NCI-H774 (cell line): ENCODE measurements at places on chromosomes 1 and 21.

- DNase-seq = no peak
Observed at GRCh38 chr1:184686540-184686939, 68.1 kb downstream of the EDEM3 start.

DNA sequence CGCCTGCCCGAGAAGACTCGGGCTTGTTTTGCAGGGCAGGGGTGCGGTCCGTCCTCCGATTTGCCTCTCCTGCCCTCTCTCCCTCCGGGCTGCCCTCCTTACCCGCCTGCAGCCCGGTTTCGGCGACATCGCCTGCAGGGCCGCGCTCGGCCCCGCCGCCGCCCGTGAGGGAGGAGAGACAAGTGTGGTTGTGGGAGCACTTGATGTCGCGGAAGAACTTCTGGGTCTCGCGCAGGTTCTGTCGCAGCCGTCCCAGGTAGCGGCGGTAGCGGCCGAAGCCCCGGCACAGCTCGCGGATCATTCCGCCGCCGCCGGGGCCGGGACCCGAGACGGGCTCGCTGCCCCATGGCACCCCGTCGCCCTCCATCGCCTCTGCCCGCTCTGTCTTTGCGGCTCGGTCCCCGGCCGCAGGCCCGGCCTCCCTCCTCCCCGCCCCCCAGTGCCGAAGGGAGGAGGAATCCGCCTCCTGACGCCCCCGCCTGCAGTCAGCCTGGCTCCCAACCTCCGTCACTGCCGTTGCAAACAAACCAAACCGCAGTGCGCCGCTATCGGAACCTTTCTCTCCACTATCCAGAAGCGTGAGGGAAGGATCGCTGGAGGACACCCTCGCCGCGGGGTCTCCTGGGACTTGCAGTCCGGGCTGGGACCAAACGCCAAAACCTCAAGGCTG is at the start of gene DSTYK:
DSTYK (minus strand) TSS at position 534 of the 670 bp plus-strand sequence; CDS start at position 367, 167 bp downstream.
- peak; percentile 94 for DNase-seq

DNA sequence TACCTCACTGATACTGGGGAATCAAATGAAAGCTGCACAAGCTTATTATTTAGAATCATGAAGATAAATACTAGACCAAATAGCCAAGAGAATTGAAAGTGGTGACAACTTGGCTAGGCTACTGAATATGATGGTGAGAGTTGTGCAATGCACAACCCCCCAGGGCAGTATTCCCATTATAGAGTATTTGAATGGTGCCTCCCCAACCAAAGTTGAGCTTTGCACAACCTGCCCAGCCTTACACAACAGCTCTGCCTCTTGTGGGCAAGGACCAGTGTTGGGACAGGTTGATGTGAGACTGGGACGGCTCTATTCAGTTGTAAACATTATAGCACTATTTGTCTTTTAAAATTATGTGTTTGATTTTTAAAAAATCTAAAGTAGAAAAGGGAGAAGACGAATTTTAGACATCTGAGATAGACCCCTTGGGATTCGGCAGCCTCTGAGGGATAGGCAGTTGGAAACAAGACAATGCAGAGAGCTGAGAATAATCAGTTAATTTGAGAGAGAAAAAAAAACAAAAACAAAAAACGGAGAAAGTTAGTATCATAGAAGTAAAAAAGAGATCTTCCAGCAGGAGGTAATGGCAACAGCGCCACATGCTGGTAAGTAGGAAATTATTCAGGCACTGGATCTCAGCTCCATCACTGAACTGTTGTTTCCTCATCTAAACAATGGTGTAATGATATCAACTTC is 91.0 kb upstream of the KCNA3 start:
- peak; percentile 51 for DNase-seq

DNA sequence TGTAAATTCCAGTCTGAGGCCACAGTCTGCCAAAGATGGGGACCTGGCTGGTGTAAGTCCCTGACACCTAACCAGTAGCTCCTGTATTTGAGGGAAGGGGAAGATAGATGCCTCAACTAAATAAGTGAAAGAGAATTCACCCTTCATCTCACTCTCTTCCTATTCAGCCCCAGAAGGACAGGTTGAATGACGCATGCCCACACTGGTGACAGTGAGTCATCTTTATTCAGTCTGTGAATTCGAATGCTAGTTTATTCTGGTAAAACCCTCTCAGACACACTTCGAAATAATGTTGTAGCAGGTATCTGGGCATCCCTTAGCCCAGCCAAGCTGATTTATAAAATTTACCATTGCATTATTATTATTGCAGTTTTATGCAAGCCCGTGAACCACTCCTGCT is 617.0 kb upstream of the PRMT6 start:
- no peak for DNase-seq

DNA sequence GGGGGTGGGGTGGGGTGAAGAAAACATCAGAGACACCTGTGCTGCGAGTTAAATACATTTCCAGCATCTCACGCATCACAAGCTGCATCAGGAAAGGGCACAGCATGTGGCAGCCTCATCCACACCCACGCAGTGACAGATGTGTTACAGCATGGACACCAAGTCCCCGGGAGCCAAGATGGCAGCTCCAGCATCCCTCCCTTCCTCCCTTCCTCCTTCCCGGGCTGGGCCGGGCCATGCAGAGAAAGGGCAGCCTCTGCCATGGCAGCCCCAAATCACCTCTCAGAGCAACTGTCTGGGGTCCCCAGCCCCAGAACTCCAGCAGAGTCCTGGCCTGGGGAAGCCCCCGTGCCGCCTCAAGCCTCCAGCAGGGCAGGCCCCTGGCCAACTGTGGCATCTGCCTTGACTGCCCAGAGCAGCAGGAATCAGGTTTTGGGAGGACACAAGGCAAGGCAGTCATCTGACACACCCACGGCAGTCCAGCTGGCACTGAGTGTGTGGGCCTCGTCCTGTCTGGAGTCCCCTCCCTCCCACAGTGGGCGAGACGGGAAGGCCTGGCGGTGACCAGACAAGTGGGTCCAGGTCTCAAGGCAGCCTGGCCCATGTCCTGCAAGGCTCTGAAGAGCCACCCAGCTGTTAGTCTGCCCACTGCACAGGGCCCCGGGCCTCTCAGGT is 6.2 kb downstream of the SMIM1 start:
- DNase-seq = no peak

- DNase-seq = peak; percentile 55
Observed at GRCh38 chr21:36698981-36699545, at the start of gene SIM2. TSS of gene SIM2 (plus strand) at chr21:36699115. CDS start at chr21:36699747, 632 bp downstream.

DNA sequence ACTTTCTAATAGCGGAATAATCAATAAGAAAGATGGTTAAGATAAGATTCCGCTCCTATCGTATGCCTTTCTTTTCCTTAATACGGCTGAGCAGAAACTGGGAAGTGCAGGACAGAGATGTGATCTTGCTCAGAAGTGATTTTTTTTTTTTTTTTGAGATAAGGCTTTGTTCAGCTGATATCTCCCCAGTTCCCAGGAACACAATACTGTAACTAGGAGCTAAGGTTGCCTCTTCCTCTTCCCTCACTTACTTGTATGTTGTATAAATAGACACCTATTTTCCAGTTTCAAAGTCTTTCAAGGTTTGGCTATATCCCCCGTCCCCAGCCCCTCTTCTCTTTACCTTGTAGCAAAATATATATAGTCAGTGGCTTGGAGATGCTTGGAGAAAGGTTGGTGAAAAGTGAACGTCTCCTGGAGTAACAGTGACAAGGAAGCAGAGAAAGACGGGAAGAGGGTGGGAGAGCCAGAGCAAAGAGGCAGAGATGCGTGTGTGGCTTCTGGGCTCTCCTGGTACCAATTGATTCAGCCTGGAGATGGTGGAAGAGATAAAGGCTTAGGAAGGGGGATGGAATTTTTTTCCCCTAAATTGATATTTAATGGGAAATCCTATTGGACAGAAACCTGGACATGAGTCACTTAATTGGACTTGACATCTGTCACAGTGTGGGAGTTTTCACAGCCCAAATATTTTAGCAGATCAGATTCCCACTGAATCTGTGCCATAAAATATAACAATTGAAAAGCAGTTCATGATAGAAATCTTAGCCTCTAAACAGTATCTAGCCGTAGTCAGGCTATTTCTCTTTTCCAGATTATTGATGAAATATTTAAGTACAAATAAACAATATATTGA is at the start of gene NHLH2:
NHLH2 (minus strand) TSS at position 522 of the 856 bp plus-strand sequence. CDS start 2,754 bp downstream, outside the sequence.
- DNase-seq = no peak

DNA sequence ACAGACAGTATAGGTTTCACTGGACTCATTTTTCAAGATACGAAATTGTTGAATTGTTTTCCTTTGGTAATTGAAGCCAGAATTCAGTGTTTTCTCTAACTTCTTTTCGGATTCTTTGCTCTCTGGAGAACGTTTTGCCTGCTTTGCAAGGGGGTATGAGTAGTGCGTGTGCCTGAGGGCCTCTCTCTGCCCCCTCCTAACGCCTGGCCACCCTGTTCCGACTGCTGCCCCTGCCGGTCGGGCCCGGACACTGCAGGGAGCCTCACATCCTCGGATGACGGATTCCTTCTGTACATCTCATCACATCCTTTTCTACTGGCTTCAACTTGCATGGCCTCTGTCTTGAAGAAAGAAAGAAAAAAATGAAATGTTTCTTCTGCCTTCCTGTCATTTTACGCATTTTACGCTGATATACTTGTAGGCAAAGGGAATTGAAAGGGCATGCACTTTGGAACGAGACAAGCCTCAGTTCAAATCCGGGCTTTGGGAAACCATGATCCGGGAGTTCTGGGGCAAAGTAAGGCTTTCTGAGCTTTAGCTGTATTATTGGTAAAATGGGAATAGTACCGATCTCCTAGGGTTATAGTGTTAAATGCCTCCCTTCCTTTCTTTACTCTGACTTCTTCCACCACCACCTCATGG is 65.1 kb downstream of the DISC1 start:
- no peak for DNase-seq

- peak; percentile 83 for DNase-seq
Observed at GRCh38 chr1:148264374-148265276, 112.5 kb upstream of the NBPF11 start.

GRCh38 chr1:189657715-189658114 is 819.9 kb downstream of the BRINP3 start:
- no peak for DNase-seq

GRCh38 chr1:67601539-67601938 is 83.5 kb upstream of the GADD45A start:
- no peak for DNase-seq

DNA sequence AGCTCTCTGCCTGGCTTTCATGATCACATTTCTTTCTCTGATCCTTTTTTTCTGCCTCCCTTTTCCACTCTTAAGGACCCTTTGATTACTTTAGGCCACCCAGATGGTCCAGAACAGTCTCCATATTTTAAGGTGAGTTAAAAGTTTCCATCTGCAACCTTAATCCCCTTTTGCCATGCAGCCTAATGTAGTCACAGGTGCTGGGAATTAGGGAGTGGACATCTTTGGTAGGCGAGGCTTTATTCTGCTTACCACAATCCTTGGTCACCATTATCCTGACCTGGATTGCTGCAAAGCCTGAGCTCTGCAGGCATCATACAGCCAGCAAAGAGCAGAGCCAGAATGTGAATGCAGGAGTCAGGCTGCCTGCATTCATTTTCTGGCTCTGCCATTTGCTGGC is 95.9 kb downstream of the XCL2 start:
- DNase-seq = no peak

DNA sequence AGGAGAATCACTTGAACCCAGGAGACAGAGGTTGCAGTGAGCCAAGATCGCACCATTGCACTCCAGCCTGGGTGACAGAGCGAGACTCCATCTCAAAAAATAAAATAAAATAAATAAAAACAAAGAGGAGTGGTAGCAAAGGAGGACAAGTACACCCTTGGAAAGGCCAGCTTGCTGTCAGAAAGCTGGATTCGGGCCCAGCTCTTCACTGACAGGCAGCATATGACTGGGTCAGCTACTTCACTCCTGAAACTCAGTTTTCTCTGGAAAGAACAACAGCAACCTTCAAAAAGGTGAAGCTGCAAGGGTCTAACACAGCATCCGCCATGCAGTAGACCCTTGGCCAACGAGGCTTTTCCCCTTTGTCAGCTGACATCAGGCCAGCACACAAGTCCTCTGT is 156.0 kb upstream of the TIAM1 start:
- no peak for DNase-seq

DNA sequence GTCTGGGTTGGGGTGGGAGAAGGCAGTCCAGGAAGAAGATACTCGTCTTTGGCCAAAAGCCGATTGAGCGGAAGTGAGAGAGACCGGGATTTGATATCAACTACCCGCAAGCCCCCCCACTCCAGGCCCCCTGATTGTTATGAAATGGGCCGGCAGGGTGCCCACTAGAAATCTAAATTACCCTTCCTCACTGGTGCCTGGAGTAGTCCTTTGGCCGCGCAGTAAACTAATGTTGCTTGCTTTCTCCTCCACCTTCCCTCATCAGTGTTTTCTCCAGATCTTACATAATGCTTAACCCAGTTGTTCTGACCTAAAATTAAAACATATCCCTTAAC is 119.2 kb upstream of the BARHL2 start:
- DNase-seq = no peak

DNA sequence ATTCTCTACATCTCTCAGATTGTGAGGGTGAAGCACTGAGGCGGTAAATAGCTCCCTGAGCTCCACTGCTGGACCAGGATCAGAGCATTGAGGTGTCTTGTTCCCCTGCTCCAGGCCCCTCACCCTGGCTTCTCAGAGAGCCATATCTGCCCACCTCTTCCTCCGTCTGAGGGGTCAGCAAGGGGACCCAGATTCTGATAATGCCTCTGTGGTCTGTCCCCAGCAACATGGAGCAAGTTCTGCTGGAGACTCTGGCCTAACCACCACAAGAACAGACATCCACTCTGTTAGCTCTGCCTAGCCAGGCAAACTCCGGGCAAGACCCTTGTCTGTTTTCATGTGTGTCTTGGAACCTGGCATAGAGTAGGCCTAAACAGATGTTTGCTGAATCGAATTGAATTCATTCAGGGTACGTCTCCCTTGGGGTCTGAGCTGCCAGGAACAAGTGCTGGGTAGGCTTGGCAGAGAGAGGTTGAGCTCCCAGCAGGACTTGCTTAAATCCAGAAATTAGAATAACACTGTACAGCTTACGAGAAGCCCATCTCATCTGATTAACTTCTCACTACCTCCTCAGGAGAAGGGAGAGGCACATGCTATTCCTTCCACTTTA is 2.3 kb downstream of the TRAF5 start:
- no peak for DNase-seq

DNA sequence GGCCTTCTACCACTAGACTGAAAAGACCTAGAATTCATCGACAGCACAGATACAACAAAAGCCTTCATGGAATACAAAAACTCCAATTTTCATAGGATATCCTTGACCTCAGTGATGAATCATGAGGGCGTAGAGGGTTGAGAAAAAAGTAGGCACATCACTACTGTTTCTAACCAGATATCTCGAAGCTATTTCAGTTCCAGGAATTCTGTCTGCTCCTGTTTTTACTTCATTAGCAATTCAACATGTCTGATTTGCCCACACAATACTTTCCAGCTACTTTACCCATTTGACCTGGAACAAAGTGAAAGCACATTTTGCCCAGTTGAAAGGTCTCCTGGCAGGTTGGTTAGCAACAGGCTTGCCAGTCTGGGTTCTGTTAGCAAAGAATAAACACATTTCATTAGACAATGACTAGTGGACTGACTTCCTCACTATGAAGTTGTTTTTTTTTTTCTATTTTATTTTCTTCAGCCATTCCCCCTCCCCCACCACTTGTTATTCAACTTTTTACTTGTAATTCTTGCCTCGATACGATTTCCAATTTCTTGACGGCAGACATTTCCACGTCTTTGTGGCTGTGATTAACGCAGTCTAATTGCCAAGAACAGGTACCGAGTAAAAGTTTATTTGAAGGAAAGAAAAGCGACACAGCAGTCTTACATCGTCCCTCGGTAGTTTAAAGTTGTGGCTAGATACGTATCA is 4.0 kb upstream of the ZBTB18 start:
- peak; percentile 39 for DNase-seq

GRCh38 chr1:54557671-54558355 is 9.8 kb downstream of the ACOT11 start:
- DNase-seq = no peak

GRCh38 chr1:94769551-94769950 is 50.6 kb upstream of the SLC44A3 start:
- no peak for DNase-seq

- no peak for DNase-seq
Observed at GRCh38 chr21:44885615-44886014, 12.1 kb upstream of the PTTG1IP start.
